ENCODE measurements at places on chromosomes 3 and 15.

GRCh38 chr3:146554151-146554760 lies 9.8 kb upstream of the PLSCR1 start:
- DNase-seq, result no peak

GRCh38 chr3:59264366-59264765 lies 214.5 kb upstream of the CFAP20DC start:
- no peak for DNase-seq

DNA sequence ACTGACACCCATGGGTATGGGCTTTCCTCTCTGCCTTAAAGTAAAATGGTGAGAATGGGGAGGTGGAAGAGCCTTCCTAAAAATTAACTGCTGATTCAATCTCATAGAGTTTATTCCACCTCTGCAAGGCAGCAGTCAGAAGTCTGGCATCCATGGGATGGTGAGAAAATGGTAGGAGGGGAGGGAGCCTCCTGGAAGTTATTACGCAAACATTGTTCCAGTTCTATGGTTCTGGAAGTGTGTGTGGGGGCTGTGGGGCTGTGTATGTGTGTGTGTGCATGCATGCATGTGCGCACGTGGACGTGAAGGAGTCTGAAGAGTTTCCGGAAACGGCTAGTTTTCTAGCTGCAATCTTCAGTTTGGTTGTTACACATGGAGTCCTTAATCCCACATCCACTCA lies 177.6 kb downstream of the KCNAB1 start:
- DNase-seq, result no peak

DNA sequence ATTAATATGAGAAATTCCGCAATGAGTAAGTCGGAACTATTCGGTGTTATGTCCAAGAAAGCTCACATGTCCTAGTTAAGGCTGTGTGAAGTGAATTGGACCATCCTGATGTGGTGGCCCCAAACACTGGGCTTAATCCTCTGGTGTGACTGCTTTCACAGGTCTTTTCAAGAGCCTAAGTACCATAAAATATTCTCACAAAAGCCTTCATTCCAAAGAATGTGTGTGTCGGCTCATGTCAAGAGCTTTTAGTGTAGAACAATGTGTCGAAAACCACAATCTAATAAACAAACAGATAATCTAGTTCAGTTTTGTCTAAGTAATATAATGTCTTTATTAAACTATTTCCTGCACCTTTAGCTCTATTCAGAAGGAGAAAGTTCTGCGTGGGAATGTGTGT lies 311.4 kb downstream of the LPP start:
- no peak for DNase-seq

- no peak for DNase-seq
Observed at GRCh38 chr3:7760718-7761117, 740.9 kb upstream of the LMCD1 start.

DNA sequence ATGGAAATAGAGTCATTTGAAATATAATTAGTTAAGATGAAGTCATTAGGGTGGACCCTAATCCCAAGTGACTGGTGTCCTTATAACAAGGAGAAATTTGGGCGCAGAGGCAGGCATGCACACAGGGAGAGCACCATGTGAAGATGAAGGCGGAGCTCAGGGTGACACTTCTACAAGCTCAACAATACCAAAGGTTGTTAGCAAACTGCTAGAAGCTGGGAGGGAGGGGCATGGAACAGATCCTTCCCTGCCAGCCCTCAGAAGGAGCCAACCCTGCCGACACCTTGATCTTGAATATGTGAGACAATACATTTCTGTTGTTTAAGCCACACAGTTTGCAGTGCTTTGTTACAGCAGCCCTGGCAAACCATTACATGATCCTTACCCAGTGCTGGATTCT lies 57.8 kb downstream of the CCNL1 start:
- DNase-seq, result no peak

GRCh38 chr15:71444866-71445590 lies 329.8 kb downstream of the THSD4 start:
- no peak for DNase-seq

- no peak for DNase-seq
Observed at GRCh38 chr3:64047787-64048186, 24.5 kb upstream of the PSMD6 start.

DNA sequence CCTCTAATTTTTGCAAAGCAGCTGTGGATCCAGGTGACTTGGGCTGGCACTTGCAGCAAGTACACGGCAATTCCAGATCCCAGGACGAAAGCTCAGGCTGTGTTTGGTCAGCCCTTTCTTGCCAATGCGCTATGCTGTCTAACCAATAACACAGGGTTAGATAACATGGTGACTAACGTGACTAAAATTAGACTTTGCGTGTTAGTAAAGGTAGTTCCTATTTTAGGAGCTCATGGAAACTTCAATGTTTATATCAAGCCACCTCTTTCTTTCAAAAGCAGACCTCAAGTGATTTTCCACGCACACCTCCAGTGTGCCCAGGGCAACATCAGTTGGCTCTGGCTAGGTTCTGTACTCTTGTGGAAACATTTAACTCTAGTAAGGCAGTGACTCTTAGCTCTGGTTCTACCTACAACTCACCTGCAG lies 32.5 kb downstream of the CDCP1 start:
- DNase-seq, result no peak

- DNase-seq, result peak; percentile 20
Observed at GRCh38 chr3:10474275-10474646, 31.1 kb downstream of the ATP2B2 start.

DNA sequence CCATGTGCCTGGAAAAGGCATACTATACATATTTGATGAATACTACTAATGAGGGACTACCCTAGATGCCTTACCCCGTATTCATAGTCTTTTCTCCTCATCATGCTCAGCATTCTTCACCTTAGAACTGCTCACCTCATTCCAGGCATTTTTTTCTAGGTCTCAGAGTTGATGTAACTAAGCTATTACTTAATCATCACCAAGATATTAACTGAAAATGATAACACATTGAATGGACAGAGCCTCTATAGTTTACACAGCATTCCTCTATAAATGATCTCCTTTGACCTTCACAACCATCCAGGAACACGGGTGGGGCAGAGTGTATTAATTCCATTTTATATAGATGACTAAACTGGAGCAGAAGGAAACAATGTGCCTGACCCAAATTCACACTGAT lies 174.1 kb upstream of the DPH6 start:
- DNase-seq, result no peak

DNA sequence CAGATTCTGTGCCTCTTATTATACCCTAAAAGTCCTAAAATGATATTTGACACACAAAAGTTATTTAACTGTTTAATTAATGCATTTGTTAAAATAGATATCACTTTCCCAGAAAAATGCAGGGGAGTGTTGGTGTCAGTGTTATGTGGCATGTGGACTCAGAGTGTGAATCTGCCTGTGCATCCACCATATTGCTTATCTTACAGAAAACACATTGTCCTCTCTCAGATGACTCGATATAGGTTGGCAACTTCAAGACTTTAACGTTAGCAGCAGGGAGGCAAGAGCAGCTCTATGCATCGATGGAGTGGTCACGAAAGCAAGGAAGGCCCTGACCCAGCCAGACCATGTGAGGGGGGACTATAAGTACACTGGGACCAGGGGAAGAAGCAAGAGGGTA lies 165.4 kb upstream of the DCBLD2 start:
- no peak for DNase-seq

- no peak for DNase-seq
Observed at GRCh38 chr3:41301548-41301947, 102.2 kb downstream of the CTNNB1 start.

DNA sequence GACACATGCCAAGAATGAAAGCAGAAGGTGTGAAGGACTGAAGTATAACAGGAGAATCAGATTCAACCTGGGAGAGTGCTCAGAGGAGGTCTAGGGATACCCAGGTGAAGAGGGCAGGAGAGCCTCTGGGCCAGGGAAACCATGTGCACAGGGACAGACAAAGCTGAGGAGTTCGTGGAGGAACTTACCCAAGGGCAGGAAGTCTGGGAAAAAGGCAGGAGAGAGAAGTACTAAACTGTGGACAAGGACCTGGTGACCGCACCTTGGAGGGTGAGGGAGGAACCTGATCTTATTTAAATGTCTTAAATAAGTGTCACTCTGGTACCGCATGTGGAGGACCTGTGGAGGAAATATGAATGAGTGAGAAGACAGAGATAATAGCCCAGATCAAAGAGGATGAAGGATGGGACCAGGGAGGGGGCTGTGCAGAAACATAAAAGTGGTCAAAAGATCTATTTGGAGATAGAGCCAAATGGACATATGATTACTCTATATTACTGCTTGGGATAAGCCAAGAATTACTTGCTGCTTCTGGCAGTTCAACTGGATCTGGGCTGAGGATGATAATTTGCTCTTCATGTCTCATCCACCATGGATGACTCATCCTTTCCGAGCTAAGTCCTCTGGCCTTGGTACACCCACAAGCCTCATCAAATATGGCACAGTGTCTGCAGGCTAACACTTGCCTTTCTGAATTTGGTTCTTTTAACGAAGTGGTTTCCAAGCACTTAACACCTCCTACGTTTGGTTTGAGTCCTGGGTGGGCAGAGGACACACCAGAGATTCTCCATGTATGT lies 116.9 kb upstream of the NMNAT3 start:
- no peak for DNase-seq

DNA sequence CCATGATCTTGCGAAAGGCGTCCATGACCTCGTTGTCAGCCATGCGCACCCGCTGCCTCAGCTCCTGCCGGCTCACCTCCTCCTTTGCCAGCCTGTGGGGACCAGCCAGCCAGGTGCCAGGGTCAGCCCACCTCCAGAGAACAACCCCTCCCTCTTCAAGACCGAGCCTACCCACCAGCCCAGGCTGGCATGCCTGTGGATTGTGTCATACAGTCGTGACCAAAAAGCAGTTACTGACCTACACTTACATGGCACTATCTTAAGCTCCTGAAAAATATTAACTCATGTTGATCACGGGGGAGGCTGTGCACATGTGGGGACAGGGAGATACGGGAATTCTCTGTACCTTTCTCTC lies 10.7 kb upstream of the CAMK1 start:
- DNase-seq, result no peak

DNA sequence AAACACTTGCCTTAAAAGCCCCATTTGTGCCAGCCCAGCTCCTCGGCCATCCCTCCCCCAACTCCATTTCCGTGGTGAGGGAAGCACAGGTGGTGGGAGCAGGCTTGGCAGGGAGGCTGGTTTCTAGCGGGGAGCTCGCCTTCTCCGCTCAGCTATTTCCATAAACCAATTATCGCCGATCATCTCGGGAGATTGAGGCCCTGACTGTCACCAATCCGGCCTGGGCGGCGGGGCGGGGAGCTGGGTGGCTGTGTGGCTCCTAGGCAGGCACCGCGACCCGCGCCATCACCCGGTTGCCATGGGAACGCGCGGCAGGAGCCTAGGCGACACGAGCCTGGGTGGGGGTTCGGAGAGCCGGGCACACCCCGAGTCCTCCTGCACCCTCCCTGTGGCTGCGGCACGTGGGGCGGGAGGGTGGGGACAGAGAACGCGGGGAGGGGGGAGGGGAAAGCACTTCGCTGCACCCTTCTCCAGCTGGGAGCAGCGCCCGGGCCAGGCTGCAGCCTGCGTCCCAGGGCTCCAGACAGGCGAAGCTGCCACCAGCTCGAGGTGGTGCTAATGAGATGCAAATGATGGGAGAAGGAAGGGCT lies 9.3 kb downstream of the CCDC33 start:
- DNase-seq, result peak; percentile 68

GRCh38 chr3:45793482-45794176 lies 2.7 kb downstream of the SLC6A20 start:
- DNase-seq, result no peak

GRCh38 chr3:118740722-118741290 lies 293.8 kb downstream of the IGSF11 start:
- no peak for DNase-seq

DNA sequence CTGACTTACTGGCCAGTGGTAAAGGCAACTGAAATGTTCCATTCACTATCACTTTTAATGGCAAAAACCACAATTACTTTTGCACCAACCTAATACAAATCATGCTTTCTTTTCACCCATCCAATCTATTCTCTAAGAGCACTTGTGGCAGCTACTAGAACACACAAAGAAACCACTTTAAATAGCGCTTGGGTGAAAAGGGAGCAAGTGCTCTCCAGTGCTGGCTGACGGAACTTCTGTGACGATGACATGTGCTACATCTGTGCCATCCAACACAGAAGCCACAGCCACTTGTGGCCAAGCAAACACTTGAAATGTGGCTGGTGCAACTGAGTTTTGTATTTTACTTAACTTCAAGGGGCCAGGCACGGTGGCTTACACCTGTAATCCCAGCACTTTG lies 18.9 kb downstream of the SH3BP5 start:
- DNase-seq, result no peak

DNA sequence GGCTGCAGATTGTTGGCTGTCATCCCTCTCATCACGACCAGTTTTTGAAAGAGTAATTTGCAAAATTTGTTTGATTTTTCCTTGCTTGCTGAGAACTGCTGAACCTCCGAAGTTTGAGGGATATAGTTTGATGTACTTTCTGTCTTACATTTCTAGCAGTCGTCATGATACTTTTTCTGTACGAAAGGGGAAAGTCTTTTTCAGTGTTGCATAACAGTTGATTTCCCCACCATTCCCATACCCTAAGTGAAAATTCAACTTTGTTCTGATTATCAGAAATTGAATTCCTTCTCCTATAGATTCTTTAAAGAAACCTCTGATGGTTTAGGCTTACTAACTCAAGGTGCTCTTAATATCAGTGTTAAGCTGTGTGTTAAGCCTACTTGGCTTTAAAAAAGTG lies 1.6 kb downstream of the PDE8A start:
- DNase-seq, result no peak

DNA sequence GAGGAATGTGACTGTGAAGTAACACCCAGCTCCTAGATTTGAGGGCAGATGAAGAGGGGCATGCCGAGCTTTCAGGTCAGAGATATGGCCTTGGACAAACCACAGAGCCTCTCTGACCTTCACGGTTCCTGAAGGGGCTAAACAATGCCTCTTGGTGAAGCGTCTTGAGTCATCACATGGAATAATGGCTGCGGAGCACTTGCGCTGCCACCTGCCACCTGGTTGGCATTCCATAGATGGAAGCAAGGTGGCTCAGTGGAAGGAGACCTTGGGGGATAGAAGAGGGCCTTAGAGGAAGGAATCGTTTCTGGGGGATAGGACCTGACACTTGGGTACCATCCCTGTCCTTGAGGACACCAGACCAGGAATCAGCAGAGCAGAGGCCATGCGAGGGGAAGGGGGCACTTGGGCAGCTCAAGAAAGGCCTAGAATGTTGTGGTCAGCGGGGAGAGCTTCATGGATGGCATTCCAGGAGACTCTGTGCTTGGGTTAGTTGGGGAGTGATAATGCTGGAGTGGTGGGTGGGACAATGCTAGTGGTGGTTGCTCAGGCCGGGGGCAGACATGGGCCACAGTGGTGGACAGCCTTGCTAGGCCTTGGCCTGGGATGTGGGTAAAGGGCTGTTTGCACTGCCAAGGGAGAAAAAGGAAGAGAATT lies 12.6 kb downstream of the MRAS start:
- DNase-seq, result no peak

DNA sequence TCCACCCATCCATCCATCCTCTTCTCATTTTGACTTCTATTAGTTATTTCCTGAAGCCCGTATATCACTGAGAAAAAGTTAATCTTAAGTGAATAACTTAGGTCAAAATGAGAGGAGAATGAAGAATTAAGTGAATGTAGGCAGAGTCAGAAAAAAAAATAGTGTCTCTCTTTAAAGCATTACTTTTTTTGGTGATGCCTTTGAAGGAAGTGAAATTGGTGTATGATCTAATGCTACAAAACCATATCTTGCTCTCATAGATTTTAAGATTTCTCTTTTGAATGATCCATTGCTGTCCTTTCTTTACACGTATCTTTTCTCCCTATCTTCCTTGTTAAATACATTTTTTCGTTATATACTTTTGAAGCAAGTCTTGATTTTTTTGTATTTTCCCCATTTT lies 23.4 kb downstream of the FNDC3B start:
- no peak for DNase-seq
